ENCODE measurements at places on chromosomes 1 and 21.

DNA sequence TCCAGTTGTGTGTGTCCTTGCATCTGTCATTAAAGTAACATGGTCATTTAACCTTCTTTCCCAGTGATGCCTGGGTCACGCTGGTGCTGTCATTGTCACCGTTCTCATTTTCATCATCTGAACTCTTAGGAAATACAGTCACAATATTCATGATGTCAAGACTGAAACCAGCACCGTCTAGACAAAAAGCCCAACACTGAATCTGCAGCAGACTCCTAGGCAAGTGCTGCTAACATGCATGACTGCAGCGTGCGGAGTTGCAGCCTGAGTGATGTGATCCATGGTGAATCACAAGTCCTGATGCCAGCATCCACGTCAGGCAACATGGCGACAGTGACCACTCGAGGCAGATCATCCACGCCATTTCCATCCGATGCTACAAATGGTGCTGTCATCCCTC, 37.6 kb downstream of the MRPL37 start:
- DNase-seq = no peak

GRCh38 chr1:108590441-108590840, 30.5 kb downstream of the EEIG2 start:
- no peak for DNase-seq

DNA sequence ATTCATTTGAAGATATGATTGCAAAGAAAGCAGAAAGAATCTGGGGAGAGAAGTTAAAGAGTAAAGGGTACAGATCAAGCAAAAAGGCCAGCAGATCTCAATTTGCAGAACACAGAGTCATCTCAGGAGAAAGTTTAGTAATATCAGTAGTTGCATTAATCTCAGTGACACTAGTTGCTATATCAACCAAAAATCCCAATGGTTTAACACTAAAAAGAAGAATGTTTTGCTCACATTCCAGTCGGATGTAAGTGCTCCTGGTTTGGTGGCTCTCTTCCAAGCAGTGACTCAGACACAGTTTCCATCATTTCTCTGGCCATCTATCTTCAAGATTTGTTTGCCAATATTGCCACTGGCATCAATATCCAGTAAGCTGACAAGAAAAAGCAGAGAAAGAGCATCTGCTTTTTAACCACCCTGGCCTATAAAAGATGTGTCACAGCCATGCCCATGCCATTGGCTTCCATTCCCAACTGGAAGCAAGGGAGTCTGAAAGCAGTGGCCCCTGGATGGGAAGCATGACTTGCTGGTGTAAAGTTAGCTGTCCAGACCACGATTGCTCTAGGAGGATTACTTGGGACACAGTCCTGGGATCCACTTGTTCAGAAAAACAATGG, 45.5 kb upstream of the AIM2 start:
- peak; percentile 16 for DNase-seq

GRCh38 chr1:21082073-21082472, 94.6 kb downstream of the EIF4G3 start:
- no peak for DNase-seq

- DNase-seq = no peak
Observed at GRCh38 chr1:205192287-205192686, 19.2 kb downstream of the DSTYK start.

GRCh38 chr1:3673381-3674099, 21.2 kb downstream of the TP73 start:
- no peak for DNase-seq

GRCh38 chr1:228070851-228071250, 11.7 kb upstream of the ARF1 start:
- DNase-seq = no peak

GRCh38 chr1:7014640-7014930, 229.3 kb downstream of the CAMTA1 start:
- DNase-seq = no peak

- DNase-seq = peak; percentile 77
Observed at GRCh38 chr1:209576392-209577197, 6.9 kb upstream of the CAMK1G start.

DNA sequence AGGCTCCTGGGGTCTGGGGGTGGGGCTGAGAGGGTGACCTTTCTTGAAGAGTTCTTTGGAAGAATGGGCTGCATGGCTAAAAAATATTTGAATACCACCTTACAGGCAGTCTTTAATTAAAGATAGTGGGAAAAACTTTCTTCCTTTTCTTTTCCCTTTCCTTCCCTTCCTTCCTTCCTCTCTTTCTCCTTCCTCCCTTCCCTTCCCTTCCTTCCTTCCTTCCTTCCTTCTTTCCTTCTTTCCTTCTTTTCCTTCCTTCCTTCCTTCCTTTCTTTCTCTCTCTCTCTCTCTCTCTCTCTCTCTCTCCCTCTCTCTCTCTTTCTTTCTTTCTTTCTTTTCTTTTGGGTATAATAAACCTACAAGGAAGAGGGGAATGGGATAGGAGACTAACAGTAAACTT, 77.8 kb upstream of the EDN2 start:
- DNase-seq = no peak

- no peak for DNase-seq
Observed at GRCh38 chr1:207868251-207868773, 42.6 kb downstream of the CD34 start.

DNA sequence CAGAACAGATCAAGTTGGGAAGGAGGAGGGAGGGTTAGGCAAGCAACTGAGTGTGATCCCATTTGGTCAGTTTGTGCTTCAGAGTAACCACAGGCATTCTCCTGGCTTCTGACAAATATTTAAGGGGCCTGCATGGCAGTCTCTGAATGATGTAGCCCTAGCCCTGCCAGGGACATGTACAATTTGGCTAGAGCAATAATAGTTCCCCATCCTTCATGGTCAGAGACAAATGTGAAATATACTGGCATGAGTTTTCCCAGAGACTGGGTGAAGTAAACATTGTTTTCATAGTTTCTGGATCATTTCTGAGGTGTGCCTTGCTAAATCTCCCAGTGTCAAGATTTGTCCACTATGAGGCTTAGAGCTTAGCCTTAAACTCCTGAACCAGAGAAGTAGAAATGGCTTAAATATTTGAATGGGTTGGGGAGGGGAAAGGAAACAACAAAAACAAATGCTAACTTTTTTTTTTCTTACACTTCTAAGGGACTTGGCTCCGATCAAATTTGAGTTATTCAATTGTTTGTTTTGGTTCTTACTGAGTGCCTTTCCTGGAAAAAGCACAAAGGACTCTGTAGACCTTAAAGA, 42.0 kb upstream of the UBE2U start:
- DNase-seq = no peak

DNA sequence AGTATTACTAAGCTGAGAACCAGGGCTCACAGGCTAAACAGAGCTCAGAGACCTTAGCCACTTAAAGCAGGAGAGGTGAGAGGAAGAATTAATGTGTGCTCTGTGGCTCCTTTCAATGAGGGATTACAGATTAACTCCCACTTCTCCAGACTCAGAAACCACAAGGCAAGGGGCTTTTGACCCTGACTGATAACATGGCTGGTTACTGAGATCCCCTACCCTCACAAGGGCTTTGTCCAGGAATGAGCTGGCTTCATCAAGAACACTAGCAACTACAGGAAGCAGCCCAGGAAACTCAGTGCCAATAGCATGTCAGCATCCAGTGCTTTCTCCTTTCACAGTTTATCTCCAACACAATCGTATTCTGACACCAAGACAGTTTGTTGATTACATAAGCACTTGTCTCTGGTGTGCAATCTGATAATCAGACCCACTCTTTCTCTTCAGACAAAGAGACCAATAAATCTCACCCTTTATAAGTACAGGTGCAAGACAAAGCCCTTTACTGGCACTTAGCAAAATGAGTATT, 38.8 kb downstream of the ERI3 start:
- peak; percentile 11 for DNase-seq

GRCh38 chr1:155485945-155486344, 76.7 kb downstream of the ASH1L start:
- DNase-seq = no peak

DNA sequence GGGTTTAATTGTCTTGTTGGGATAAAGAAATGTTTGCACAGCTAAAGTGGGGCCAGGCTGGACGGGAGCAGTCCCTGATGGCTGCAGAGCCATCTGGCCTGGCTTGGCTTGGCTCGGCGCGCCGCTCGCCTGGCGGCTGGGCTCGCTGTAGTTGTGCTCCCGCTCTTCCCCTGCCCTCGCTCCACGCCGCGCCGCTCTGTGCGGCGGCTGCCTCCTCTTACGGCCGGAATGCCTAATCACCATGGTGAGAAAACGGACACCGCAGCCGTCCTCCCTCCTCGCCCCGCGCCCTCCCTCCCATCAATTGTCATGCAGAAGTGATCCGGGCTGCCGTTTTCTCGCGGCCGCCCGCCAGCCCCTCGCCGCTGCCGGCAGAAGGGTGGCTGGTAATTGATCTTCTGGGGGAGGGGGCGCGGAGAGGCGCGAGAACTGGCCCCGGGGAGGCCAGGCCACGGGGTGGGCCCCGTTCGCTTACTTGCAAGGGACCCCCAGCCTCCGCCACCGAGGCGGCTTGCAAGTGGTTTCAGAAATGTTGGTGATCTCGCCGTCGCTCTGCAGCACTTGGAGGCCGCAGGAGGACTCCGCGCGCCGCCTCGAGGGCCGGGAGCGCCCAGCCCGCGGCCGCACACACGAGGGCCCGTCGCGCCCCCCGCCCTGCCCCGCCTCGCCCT, 12.4 kb downstream of the RNF220 start:
- DNase-seq = no peak

DNA sequence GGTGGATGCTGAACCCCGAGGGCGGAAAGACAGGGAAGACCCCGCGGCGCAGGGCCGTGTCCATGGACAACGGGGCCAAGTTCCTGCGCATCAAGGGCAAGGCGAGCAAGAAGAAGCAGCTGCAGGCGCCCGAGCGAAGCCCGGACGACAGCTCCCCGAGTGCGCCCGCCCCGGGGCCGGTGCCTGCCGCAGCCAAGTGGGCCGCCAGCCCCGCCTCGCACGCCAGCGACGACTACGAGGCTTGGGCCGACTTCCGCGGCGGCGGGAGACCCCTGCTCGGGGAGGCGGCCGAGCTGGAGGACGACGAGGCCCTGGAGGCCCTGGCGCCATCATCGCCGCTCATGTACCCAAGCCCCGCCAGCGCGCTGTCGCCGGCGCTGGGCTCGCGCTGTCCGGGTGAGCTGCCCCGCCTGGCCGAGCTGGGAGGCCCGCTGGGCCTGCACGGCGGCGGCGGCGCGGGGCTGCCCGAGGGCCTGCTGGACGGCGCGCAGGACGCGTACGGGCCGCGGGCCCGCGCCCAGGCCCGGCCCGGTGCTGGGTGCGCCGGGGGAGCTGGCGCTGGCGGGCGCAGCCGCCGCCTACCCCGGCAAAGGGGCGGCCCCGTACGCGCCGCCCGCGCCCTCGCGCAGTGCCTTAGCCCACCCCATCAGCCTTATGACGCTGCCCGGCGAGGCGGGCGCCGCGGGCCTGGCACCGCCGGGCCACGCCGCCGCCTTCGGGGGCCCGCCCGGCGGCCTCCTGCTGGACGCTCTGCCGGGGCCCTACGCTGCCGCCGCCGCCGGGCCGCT, 20.7 kb downstream of the FOXO6 start:
- peak; percentile 70 for DNase-seq

DNA sequence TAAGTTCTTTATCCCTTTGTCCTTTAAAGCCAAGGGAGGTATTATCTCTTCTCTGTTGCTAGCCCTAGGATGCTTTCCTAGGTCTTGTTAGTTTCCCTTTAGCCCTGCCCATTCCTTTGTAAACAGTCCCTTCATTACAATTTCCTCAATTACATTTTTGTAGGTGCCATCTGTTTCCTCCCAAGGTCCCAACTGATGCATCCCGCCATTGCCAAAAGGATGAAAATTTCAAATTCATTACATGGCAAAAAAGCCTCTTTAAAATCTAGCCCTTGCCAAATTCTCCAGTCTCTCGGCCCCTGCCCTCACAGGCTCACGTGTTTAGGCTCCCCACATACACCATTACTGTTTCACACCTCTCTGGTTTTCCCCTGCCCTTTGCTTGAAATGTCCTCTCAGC, 151.9 kb upstream of the C1orf87 start:
- DNase-seq = no peak

DNA sequence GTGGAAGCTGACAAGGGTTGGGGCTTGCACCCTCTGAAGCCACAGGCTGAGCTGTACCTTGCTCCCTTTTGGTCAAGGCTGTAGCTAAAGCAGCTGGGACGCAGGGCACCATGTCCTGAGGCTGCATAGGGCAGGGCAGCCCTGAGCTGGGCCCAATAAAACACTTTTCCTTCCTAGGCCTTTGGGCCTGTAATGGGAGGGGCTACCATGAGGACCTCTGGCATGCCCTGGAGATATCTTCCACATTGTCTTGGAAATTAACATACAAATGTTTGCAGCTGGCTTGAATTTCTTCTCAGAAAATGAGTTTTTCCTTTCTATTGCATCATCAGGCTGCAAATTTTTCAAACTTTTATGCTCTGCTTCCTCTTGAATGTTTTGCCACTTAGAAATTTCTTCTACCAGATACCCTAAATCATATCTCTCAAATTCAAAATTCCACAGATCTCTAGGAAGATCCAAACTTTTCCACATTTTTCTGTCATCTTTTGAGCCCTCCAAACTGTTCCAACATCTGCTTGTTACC, 32.9 kb upstream of the TTLL7 start:
- no peak for DNase-seq

- no peak for DNase-seq
Observed at GRCh38 chr1:247096958-247097357, 7.2 kb downstream of the ZNF669 start.

DNA sequence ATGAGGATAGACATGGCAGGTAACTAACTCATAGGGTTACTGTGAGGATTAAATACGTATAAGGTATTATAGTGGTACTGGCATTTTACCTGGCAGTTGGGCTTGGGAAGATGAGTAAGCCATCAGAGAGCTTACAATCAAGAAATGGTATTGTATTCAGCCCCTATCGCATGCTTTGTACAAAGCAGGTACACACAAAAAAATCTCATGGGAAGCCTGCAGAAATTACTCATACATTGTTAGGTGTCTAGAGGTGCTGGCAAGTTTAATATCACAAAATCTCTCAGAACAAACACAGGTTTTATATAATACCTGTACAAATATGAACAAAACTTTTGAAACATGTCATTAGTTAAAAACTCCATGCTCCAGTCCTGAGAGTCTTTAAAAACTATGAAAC, 71.8 kb upstream of the CNN3 start:
- no peak for DNase-seq

DNA sequence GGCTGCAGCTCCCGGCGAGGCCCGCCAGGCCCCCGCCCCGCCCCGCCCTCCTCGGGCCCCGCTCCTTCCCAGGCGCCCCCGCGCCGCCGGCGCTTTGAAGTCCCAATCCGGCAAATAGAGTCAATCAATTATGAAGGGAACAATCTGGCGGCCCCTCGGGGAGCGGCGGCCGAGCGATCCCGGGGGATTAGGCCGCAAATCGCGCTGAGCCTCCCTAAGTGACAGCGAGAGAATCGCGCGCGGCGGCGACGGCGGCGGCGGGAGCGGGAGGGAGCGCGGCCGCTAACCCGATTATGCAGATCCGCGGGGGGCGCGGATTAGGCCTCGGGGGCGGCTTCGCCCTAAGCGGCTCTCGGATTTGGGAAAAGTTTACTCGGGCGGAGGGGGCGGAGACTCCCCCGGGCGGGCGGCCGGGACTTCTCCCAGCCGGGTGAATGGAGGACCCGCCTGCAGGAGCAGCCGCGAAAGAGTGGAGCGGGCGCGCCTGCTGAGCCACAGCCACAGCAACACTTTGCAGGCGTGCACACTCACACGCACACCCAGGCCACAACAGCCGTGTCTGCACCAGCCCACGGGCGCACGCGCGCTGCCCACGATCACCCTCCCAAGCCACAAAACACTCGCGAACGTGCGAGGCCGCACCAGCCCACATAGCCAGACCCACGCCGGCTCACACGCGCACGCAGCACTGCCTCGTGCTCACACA, 23.0 kb upstream of the DMBX1 start:
- DNase-seq = no peak

All from ACHN (cell line).